Liver (tissue), 10 donors: ENCODE measurements at places on chromosomes 5 and 9. TPM values are rescaled to one million over a fixed set of nuclear protein-coding genes. Genes with fewer than 3 reads are reported as not detected.

DNA sequence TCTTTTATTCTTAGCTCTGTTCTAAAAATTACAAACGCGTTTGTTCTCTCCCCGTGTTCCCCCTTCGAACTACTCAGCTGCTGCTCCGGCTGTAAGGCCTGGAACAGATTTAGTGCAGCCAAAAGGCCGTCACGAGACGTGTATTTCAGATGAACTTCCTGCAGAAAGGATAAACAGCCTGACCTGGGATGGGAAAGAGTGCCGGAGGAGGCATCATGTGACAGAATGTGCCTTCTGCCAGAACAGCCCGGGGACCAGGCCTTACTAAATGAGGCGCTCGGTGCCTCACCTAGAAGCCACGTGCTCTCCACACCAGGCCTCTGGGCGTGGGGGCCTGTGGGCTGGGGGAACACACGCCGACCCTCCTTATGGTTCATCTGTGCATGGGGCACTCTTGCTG, 94.7 kb downstream of the PPARGC1B start:
- no peaks in the 10 kb centered on the region for H3K4me1 ChIP-seq
- DNase-seq: no peak
- no peak overlapping the region for H3K4me3 ChIP-seq
- no peaks in the 10 kb centered on the region for H3K36me3 ChIP-seq
- H3K27me3 ChIP-seq: no peaks in the 10 kb centered on the region

DNA sequence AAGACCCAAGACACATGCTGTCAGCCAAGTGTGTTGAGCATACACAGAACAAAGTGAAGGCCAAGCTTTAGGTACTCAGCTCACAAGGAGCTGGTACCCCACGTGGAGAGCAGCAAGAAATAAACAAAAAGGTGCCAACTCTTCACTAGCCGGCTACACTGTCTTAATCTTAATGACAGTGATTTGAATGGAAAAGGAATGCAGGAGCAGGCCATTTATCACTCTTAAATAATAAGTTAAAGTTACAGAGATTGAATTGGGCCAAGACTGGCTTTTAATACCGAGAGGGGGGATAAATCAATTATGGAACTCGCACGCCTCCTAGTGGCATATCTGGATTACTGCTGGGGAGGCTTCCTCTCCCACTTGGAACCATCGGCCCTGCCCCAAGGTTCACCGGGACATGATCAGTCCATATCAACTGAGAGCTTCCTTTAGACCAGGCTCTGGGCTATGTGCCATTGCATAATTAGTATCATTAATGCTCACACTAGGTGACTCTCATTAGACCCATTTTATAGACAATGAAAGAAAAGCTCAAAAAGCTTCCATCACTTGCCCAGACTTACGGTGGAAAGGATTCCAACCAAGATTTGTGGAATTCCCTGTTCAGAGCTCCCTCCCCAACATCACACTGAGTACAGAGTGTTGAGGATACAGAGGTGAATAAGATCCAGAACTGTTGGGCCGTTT, 94.0 kb downstream of the ACTL7B start:
- H3K27me3 ChIP-seq: no peaks in the 10 kb centered on the region
- DNase-seq: peak; percentile 55
- H3K4me3 ChIP-seq: no peak overlapping the region
- no peaks in the 10 kb centered on the region for H3K36me3 ChIP-seq

DNA sequence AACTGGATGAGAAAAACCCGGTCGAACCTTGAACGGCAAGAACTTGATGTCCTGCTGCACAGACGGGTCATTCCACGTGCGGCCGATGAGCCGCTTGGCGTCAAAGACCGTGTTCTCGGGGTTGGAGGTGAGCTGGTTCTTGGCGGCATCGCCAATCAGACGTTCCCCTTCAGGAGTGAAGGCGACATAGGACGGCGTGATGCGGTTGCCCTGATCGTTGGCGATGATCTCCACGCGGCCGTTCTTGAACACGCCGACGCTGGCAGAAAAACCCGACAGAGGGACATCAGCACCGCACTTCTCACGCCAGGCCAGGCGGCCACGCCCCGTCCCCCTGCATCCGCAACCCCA, 519 bp downstream of the HSPA5 start:
- DNase-seq: no peak
- peak overlapping the region; percentile 80 for H3K27ac ChIP-seq

SPINK13 gene
- not detected for total RNA-seq

TMEM215 gene
- not detected for total RNA-seq
